Posterior cingulate gyrus (tissue), 11 donors: ENCODE measurements at places on chromosomes 2 and 18.

GRCh38 chr2:100248044-100248330 lies 74.3 kb downstream of the LONRF2 start:
- no peak for DNase-seq

DNA sequence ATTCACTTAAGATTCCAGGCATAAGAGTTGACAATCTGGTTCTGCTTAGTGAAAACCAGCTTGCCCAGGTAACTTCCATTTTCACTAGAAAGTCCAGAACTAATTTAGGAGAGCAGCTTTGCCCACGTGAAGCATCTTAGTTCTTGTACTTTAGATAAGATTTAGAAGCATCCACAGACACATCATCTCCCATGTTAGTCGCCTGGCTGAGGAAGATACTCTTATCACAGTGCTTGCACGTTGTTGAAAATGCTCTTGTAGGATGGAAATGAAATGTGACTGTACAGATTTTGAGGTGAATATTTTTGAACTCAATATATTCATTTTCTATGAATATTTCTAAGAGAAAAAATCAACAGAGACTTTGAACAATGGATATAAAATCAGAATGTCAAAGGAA lies 159.7 kb downstream of the SOCS6 start:
- DNase-seq = no peak

- DNase-seq = no peak
Observed at GRCh38 chr2:176324862-176325261, 55.6 kb downstream of the MTX2 start.

- peak; percentile 5 for DNase-seq
Observed at GRCh38 chr2:240458044-240458899, 22.8 kb downstream of the GPC1 start.

DNA sequence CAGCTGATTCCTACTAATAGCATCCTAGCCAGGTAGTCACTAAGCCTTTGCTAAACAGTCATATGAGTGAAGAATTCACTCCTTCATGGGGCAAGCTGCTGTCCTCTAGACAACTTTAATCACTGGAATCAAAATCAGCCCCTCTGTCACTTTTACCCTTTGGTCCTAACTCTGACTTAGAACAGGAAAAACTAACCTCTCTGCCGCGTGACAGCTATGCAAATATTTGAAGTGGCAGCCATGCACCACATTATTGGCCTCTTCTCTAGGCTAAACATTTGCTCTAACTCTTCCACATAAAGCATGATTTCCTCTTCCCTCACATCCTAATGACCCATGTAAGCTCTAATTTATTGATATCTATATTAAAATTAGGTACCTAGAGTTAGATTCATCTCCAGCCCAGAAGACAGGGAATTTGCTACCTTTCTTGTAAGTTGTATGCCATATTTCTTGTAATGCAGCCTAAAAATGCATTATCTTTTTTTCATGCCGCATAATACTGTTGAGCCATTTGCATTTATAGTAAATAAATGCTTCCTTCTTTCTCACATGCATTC lies 12.8 kb upstream of the ONECUT2 start:
- DNase-seq = no peak

- DNase-seq = no peak
Observed at GRCh38 chr2:3125001-3125760, 252.4 kb downstream of the EIPR1 start.

- no peak for DNase-seq
Observed at GRCh38 chr2:173099804-173100203, 24.2 kb downstream of the MAP3K20 start.

GRCh38 chr2:68857202-68857845 lies 13.9 kb downstream of the BMP10 start:
- no peak for DNase-seq

DNA sequence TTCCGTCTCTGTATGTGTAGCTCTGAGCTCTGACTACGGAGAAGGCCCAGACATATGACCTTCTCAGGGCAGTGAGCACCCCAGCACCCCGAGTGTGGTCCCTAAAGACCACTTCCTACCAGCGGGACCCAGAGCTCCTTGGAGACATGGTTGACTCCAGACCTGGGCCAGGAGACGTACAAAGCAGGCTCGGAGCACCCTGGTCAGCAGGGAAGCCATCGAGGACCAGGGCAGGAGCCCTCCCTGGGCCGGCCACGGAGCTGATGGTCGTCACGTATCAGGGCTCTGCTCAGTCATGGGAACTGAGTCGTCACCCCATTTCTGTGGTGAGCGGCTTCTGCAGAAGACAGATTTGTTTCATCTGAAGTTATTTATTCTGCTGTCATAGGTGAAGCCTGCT lies 12.8 kb upstream of the NEU4 start:
- DNase-seq = no peak

- peak; percentile 95 for DNase-seq
Observed at GRCh38 chr2:96531872-96532505, 4.6 kb upstream of the ARID5A start.

- no peak for DNase-seq
Observed at GRCh38 chr2:121319941-121320340, 34.9 kb upstream of the TFCP2L1 start.

- DNase-seq = no peak
Observed at GRCh38 chr2:2715036-2715818, 384.2 kb upstream of the MYT1L start.
